Pulmonary artery endothelial cell (primary cell): ENCODE measurements at places on chromosomes 1 and 21. TPM values are rescaled to one million over a fixed set of nuclear protein-coding genes. Genes with fewer than 3 reads are reported as not detected.

Gene SEC16B
- 0.53 and 0.85 TPM in 2 replicates for total RNA-seq

Gene PRPF38A
- total RNA-seq, result 12.7 and 18.2 TPM in 2 replicates

Gene PPM1J
- total RNA-seq, result 0.81 and 1.8 TPM in 2 replicates

Gene TNFAIP8L2
- total RNA-seq, result 0.13 and 0.35 TPM in 2 replicates

Gene TRIM67
- total RNA-seq, result not detected in 2 replicates

Gene SPRR2F
- total RNA-seq, result not detected in 2 replicates

Gene C1QC
- not detected in 2 replicates for total RNA-seq

Gene COL24A1
- total RNA-seq, result 0.07 TPM in 2 replicates

Gene DNAJC16
- total RNA-seq, result 13.1 and 17.4 TPM in 2 replicates

Gene NCMAP
- not detected in 2 replicates for total RNA-seq
